ENCODE measurements at places on chromosomes 7 and 10. TPM values are rescaled to one million over a fixed set of nuclear protein-coding genes. Genes with fewer than 3 reads are reported as not detected.

The TAS2R3 gene
- total RNA-seq: 0.35 TPM

The FRMPD2 gene
- not detected for total RNA-seq

The TNRC18 gene
- 62.3 TPM for total RNA-seq

The ARHGAP22 gene
- 2.8 TPM for total RNA-seq

The PIK3CG gene
- 0.81 TPM for total RNA-seq

The PCLO gene
- 2.7 TPM for total RNA-seq

The NUDT13 gene
- total RNA-seq: 4.2 TPM

The TAS2R41 gene
- not detected for total RNA-seq

The NEUROD6 gene
- not detected for total RNA-seq

The NT5C3A gene
- total RNA-seq: 21.2 TPM

The RBP3 gene
- total RNA-seq: not detected

The LRRC72 gene
- total RNA-seq: not detected

The LZTS2 gene
- total RNA-seq: 38.2 TPM

The NUTM2A gene
- total RNA-seq: 2.3 TPM

The NPC1L1 gene
- 0.17 TPM for total RNA-seq

The SLC13A1 gene
- not detected for total RNA-seq

The YWHAG gene
- total RNA-seq: 188 TPM

The DAGLB gene
- total RNA-seq: 7.1 TPM

The LRRD1 gene
- 0.33 TPM for total RNA-seq

The ATG9B gene
- total RNA-seq: not detected

The EFCAB10 gene
- not detected for total RNA-seq

The BMPER gene
- total RNA-seq: 0.62 TPM

The HELLS gene
- total RNA-seq: 0.54 TPM

The FAM20C gene
- 19.3 TPM for total RNA-seq

The FAM25G gene
- total RNA-seq: not detected

The CHST12 gene
- 14.8 TPM for total RNA-seq

The PLAC9 gene
- total RNA-seq: 33.8 TPM

The ACSM6 gene
- not detected for total RNA-seq

The CPA4 gene
- total RNA-seq: 0.33 TPM

The LRGUK gene
- total RNA-seq: 0.17 TPM

The TMEM225B gene
- 0.51 TPM for total RNA-seq

The SFTPA1 gene
- total RNA-seq: not detected

The ADRA2A gene
- 0.19 TPM for total RNA-seq

The SEC24C gene
- 47.4 TPM for total RNA-seq

The PSPH gene
- total RNA-seq: 15.9 TPM

The SEMA3E gene
- total RNA-seq: 0.04 TPM

The TFEC gene
- total RNA-seq: 3.6 TPM

The ACTR1A gene
- total RNA-seq: 138 TPM

The LBX1 gene
- not detected for total RNA-seq

The ANKRD61 gene
- not detected for total RNA-seq

The H2BK1 gene
- total RNA-seq: not detected

The SPDYE1 gene
- total RNA-seq: not detected

The TSPAN12 gene
- total RNA-seq: 75.6 TPM
